ENCODE measurements at places on chromosomes 11 and 22.

DNA sequence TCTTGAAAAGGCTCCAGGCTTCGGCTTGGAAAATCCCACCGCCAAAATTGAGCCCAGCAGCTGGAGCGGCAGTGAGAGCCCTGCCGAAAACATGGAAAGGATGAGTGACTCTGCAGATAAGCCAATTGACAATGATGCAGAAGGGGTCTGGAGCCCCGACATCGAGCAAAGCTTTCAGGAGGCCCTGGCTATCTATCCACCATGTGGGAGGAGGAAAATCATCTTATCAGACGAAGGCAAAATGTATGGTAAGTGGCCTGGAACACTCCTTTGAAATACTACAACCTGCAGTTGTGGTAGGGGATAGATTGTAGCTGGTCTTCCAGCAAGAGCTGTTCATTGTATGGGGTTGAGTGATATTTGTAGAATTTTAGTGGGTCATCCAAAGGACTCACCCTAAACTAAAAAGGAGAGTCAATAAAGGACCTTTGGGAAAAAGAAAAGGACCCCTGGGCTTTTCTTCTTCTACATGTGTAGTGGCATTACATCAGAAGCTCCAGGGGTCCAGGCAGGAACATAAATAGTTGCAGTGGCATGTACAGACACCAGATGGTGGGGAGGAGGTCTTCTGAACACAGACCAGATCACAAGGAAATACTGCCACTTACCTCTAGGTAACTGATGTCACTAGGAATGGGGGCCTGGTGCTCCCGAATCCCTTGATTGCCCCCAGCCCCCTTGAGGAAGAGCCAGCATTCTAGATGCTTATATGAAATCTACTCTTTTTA is 90.1 kb downstream of the TEAD1 start:
- no peaks in the 10 kb centered on the region for H3K27me3 ChIP-seq
- no peaks in the 10 kb centered on the region for H3K4me1 ChIP-seq
- H3K36me3 ChIP-seq, result no peaks in the 10 kb centered on the region
- no peak overlapping the region for H3K27ac ChIP-seq

- no peak overlapping the region for H3K4me3 ChIP-seq
- H3K27ac ChIP-seq, result no peak overlapping the region
- no peak for DNase-seq
- no peaks in the 10 kb centered on the region for H3K27me3 ChIP-seq
- peaks cover 16% of the 10 kb centered on the region for H3K4me1 ChIP-seq
- H3K36me3 ChIP-seq, result no peaks in the 10 kb centered on the region
These were observed 2.2 kb downstream of the PIDD1 start for GRCh38 chr11:802693-803466.

- H3K27me3 ChIP-seq, result no peaks in the 10 kb centered on the region
- H3K4me1 ChIP-seq, result no peaks in the 10 kb centered on the region
These were observed 12.3 kb downstream of the EIF4ENIF1 start for GRCh38 chr22:31477329-31477728.

DNA sequence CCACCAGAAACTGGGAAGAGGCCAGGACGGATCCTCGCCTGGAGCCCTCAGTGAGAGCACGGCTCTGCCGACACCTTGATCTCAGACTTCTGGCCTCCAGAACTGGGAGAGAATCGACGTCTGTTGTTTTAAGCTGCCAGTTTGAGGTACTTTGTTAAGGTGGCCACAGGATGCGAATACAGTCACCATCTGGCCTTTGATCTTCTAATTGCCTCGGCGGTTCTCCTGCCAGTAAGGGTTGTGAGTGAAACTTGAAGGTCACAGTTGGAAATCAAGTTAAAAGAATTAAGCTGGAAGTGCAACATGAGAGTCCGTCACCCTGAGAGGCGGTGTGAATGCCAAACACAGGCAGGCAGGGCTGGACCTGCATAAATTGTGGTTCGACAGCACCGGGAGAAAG is 27.9 kb downstream of the PARVB start:
- no peaks in the 10 kb centered on the region for H3K27me3 ChIP-seq
- no peak for DNase-seq
- H3K27ac ChIP-seq, result no peak overlapping the region
- H3K4me1 ChIP-seq, result no peaks in the 10 kb centered on the region
- H3K4me3 ChIP-seq, result no peak overlapping the region
- H3K36me3 ChIP-seq, result no peaks in the 10 kb centered on the region

DNA sequence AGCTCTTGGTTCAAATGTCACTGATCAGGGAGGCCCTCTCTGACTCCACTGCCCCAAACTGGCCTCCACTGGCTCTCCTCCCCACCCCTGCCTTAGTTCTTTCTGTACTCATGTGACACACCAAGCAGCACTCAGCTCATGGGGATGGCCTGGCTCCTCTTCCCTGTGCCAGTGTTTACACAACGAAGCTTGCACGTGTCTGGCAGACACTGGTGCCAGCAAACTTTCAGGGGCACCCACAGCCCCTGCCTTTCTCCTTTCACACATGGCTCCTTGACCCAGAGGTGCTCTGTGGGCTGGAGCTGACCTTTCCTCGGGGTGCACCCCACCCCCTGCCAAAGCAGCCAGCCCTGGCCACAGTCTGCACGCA is 37.6 kb upstream of the PARVG start:
- H3K4me1 ChIP-seq, result no peaks in the 10 kb centered on the region
- H3K27ac ChIP-seq, result no peak overlapping the region
- H3K27me3 ChIP-seq, result no peaks in the 10 kb centered on the region
- no peak overlapping the region for H3K4me3 ChIP-seq
- no peaks in the 10 kb centered on the region for H3K36me3 ChIP-seq
- no peak for DNase-seq

GRCh38 chr11:117181586-117182550 is 3.3 kb downstream of the SIDT2 start:
- H3K4me1 ChIP-seq, result peaks cover 4% of the 10 kb centered on the region
- no peak overlapping the region for H3K27ac ChIP-seq
- no peak overlapping the region for H3K4me3 ChIP-seq

GRCh38 chr11:107799218-107799859 is 59.2 kb downstream of the SLC35F2 start:
- no peaks in the 10 kb centered on the region for H3K4me1 ChIP-seq
- no peak overlapping the region for H3K27ac ChIP-seq
- H3K27me3 ChIP-seq, result no peaks in the 10 kb centered on the region
- no peaks in the 10 kb centered on the region for H3K36me3 ChIP-seq
- DNase-seq, result peak; percentile 68

DNA sequence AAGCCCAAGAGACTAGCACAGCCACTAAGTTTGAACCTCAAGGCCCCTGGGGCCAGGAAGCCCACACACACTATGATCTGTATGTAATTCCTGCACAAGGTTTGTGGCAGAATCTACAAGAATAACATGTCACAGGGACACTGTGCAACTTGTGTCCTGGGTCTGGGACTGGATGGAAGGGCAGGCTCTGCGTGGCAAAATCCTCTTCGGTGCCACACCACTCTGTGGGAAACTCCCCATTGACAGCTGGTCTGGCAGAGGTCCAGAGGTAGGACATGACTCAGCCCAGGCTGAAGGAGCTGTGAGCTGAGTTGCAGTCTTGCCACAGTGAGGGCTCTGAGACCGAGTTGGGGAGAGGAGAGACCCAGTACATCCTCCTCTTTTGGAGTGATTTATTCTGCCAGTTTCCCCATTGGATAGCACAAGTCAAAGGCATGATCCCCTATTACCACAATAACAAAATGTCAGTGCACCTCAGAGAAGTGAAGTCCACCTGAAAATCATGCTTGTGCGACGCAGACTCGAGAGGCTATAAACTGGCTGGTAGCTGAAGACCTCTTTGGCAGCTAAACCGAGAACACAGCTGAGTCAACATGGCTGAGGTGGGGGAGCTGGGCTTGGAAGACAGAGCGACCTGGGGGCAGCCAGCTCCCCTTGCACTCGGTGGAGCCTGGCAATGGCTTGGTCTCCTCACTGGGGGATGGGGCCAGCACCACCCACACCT is 23.3 kb upstream of the SERPIND1 start:
- no peak overlapping the region for H3K27ac ChIP-seq
- H3K36me3 ChIP-seq, result no peaks in the 10 kb centered on the region
- no peaks in the 10 kb centered on the region for H3K4me1 ChIP-seq

GRCh38 chr11:125289419-125290098 is 125.0 kb downstream of the PKNOX2 start:
- no peaks in the 10 kb centered on the region for H3K27me3 ChIP-seq
- no peak overlapping the region for H3K27ac ChIP-seq
- H3K4me1 ChIP-seq, result no peaks in the 10 kb centered on the region
- DNase-seq, result no peak

DNA sequence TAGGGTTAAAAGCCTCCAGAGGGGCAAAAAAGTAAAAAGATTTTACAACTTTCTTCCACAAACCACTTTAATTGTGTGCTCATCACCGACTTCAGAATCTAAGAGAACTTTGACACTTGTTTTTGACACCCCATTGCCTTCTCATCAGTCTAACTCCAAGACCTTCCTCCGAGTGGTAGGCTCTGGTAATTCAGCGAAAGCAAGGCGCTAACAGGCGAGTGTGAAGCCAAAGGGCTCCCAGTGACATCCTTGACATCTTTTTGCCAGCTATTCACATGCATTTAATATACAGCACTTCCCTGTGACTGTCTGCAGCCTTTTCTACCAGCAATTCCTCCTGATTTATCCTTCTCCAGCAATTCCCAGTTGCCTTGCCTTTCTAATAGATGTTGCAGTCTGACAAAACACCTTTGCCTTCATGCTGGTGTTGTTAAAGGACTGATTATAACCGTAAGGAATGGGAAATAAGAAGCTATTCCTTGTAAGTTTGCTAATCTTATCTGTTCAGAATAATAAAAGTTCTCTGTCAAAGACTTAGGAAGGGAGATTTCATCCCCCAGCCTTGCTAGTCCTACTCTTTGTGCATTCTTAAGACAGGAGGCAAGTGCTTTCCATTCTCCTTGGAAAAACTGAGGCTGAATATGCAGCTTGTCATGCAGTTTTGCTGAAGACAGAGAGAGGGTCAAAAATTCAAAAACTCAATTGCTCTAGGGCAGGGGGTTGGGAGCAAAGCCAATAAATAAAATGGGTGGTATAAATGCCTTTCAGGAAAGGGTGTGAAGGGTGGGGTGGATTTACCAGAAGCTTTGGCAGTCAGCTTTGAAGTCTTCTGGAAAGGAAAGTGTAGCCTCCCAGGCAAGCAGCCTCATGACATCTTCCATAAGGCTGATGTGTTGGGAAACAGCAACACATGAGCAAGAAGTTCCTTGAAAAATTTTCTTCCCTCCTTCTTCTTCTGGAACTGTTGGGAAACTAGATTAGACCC is 39.1 kb downstream of the SNX19 start:
- H3K27me3 ChIP-seq, result no peaks in the 10 kb centered on the region
- no peak overlapping the region for H3K4me3 ChIP-seq
- H3K36me3 ChIP-seq, result no peaks in the 10 kb centered on the region
- DNase-seq, result no peak
- no peaks in the 10 kb centered on the region for H3K4me1 ChIP-seq

- H3K4me1 ChIP-seq, result no peaks in the 10 kb centered on the region
- H3K36me3 ChIP-seq, result no peaks in the 10 kb centered on the region
- H3K4me3 ChIP-seq, result no peak overlapping the region
- no peaks in the 10 kb centered on the region for H3K27me3 ChIP-seq
These were observed 167.8 kb downstream of the MYO18B start for GRCh38 chr22:25909614-25910387.

DNA sequence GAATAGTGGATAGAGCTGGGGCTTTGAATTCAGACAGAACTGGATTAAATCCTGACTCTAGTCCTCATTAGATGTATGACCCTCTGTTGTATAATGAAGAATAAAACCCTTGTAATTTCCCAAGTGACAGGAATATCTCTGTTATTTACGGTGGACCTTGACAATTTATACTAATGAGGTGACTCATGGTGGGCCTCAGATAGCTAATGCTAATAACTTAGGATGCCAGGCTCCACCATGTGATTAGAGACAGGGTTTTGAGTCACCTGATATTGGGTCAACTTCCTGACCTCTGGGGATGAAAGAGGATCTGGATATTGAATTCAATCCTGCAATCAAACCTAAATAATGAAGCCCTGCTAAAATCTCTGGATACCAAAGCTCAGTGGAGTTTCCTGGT is 33.6 kb downstream of the OSBP start:
- H3K4me3 ChIP-seq, result no peak overlapping the region
- H3K27ac ChIP-seq, result no peak overlapping the region
- H3K27me3 ChIP-seq, result no peaks in the 10 kb centered on the region
- H3K36me3 ChIP-seq, result no peaks in the 10 kb centered on the region
- no peaks in the 10 kb centered on the region for H3K4me1 ChIP-seq

DNA sequence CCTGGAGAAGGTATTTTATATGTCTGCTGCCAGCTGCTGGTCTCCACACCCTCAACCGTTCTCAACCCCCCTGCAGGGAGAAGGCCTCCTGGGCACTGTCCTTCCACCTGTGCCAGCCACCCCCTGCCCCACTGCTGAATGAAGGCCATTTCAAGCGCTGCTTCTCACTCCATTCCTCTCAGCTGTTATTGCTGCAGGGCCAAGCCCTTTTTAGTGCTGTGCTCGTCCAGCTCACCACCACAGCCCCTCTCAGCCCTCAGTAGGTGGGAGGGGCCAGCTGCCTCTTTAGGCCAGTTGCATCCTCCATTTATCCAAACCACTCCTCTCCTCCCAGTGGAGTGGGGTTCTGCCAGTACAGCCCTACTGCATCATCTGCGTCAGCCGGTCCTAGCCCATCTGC is 1.8 kb upstream of the WBP2NL start:
- H3K4me1 ChIP-seq, result no peaks in the 10 kb centered on the region
- no peaks in the 10 kb centered on the region for H3K36me3 ChIP-seq
- H3K27ac ChIP-seq, result no peak overlapping the region

DNA sequence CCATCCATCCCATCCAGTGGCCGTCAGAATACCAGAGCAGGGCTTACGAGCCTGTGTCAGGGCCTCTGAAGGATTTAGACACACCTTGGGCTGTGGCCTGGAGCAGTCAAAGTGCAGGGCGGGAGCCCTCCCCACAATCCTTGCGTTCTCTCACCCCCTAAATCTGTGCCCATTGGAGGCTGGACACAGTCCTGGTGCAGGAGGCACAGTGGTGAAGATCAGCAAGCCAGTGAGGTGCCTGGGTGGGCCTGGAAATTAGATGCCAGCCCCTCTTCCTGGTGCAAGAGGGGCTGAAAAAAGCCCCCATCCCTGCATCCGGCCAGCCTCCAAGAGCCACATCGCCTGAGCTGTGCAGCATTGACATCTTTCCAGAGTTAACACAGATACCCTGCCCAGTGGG is 1045.8 kb downstream of the TBC1D22A start:
- no peaks in the 10 kb centered on the region for H3K36me3 ChIP-seq
- DNase-seq, result no peak
- H3K4me3 ChIP-seq, result no peak overlapping the region

DNA sequence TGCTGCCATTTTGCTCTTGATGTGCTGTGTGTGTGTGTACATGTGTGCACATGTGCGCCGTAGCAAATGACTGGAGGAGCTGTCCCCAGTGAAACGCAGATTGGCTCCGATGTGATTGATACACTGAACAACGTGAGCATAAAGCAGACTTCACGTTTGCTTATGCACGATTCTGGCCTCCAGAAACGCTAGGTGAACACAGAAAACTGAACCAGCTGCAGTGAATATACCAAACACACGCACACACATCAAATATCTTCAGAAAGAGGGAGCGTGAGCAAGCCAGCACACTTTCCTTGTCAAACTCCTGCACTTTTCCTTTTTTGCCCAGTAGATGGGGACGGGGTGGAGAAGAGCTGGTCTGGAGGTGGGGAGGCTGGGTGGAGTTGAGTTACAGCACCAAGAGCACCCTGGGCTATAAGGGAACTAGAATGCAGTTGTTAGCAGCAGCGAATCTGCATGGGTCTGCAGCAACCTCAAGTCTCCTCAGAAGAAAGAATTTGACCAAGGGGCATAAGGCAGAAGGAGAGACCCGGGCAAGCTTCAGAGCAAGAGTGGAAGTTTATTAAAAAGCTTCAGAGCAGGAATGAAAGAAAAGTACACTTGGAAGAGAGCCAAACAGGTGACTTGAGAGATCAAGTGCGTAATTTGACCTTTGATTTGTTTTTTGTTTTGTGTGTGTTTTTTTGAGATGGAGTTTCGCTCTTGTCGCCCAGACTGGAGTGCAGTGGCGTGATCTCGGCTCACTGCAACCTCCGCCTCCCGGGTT is 77.8 kb upstream of the CADM1 start:
- no peaks in the 10 kb centered on the region for H3K4me1 ChIP-seq
- peak overlapping the region; percentile 17 for H3K4me3 ChIP-seq
- no peak for DNase-seq
- H3K36me3 ChIP-seq, result no peaks in the 10 kb centered on the region
- H3K27me3 ChIP-seq, result no peaks in the 10 kb centered on the region
- H3K27ac ChIP-seq, result no peak overlapping the region
